ENCODE measurements at places on chromosomes 11 and 22. TPM values are rescaled to one million over a fixed set of nuclear protein-coding genes. Genes with fewer than 3 reads are reported as not detected.

- no peak for DNase-seq
Measured at GRCh38 chr11:9538548-9538947, 34.9 kb upstream of the WEE1 start.

- DNase-seq: no peak
Measured at GRCh38 chr11:17351172-17351509, 459 bp upstream of the NCR3LG1 start.

DNA sequence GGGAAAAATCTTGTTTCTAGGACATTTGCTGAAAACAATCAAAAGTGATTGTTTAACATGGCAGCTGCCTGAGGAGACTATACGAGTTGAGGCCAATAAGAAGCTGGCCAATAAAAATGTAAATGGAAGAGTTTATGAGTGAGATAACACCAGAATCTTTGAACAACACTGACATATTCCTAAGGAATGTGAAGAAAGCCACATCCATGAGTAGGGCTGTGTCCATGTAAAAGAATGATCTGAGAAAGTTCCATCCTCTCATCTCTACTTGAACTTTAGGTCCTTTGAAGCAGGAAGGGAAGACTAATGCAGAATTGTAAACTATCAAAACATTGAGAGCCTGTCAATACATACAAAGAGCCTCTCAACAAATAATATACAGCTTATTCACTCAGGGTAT lies 6.9 kb upstream of the CHORDC1 start:
- DNase-seq: no peak

Gene DEUP1
- total RNA-seq: not detected

Gene TREH
- total RNA-seq: not detected

Gene OR51E2
- 0.13 TPM for total RNA-seq

Measured in Right ventricle myocardium superior (tissue), 1 donor.